ENCODE measurements at places on chromosomes 1 and 21. TPM values are rescaled to one million over a fixed set of nuclear protein-coding genes. Genes with fewer than 3 reads are reported as not detected.
A peak's percentile ranks its signal among the peaks of the same experiment; 100 is the strongest.

DNA sequence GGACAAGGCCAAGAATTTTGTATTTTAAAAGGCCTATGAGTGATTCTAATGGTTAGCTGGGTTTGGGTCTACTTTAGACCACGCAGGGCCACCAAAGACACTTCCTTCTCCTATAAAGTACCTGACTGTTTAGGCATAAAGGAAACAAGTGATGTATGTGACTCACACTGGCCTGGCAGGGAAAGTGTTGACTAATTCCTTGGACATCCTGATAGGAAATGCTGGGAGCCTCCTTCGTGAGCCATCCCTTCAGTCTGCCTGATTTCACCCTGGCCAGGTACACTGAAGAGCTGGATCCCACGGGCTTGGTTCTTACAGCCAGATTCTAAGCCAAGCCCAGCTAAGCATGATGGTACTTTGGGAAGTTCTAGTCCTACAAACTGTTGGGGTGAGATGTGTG lies 100.5 kb upstream of the HMGB4 start:
- DNase-seq = no peak

Gene MXRA8
- 0.17 TPM for total RNA-seq

- DNase-seq = no peak
Observed at GRCh38 chr1:66938613-66939012, 13.8 kb downstream of the MIER1 start.

DNA sequence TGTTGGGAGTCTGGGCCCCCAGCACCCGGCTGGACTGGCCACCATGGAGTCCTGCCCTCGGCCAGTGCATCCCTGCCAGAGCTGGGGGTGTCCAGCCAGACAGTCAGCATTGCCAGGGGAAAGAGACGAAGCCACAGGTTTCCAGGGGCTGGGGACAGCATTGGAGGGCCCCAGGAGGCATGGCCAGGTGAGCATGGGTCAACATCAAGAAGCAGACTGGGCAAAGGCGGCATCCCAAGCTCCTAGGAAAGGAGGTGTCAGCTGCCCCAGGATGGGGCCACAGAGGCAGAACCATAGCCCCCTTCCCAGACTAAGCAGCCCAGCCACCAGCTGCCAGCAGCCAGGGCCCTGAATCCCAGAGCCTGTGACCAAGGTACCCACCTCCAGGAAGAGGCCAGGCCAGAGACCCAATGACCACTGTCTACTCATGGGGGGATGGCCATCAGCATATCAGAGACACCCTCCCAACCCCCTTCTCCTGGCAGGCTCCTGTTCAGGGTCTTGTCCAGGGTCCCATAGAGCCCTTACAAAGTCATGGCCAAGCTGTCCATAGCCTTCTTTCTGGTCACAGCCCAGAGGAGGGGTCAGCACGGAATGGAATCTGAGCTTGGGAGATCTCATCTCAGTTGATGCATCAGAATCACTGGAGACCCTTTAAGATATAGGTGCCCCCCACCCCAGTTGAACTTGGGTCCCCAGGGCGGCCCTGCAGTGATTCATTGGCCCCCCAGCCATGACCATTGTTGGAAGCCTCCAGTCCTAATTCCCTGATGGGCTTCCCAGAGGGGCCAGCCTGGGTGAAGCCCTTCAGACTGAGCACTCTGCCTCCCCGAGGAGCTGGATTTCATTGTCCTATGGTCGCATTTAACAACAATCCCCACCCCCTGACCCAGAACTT lies 32.5 kb downstream of the WNT3A start:
- DNase-seq = no peak

DNA sequence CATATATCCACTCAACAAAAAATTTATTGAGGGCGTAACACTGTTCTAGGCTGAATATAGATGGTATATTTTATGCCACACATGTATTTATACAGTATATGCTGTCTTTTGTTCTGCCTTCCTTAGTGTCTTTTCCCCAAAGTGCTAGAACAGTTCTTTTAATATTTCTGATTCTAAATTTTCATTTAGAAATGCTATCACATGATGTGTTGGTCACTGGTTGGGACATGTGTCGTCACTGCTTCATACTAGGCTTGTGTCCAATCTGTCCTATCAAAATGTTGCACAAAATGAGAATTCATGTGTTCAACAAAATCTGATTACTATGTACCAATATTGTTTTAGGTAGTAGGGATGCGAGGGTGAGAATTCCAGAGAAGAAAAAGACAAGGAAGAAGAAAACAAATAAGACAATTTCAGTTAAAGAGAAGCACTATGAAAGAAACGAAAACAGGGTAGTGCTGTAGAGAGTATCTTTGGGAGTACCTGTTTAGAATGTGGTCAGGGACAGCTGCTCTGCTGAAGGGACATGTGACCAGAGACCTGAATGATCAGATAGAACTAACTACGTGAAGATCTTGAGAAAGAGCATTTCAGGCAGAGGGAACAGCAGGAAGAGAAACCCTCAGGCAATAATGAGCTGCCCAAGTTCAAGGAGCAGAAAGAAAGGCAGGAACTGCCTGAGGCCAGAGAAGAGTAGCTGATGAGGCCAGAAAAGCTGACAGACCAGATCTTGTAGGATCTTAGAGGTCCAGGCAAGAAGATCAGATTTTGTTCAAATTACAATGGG lies 1.3 kb downstream of the KMO start:
- DNase-seq = no peak

DNA sequence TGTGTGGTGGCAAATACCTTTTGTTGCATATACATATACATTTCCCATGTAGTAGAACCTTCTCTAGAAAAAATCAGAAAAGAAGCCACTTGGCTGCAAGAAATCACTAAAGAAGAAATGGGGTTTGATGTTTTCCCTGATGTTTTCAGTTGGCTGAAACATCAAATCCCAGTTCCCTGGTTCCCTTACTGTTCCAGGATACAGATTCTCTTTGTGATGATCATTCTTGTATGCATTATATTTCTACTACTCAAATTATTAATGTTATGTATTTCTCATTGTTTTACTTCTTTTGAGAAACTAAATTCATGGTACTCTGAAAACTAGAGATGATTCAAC lies 7.6 kb downstream of the RNU1-2 start:
- DNase-seq = no peak

GRCh38 chr1:226199971-226200370 lies 13.4 kb upstream of the ACBD3 start:
- no peak for DNase-seq

Gene PCSK9
- not detected for total RNA-seq

DNA sequence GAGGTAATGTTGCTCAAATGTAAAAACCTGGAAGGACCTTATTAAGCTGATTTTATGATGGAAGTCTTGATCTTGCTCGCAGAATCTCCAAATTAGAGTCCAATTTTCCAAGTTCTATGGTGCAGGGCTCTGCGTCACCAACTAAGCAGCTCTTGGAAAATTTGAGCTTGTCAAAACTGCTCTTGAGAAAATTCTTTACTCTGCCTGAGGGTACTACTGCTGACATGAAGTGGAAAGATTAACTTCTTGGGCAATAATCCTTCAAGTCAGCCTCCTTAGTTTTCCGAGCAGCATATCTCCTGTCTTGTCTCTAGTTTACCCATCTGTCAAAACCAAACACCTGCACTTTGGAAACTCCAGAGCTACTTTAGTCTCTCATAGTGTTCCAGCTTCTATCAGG lies 293.7 kb downstream of the KCTD3 start:
- no peak for DNase-seq

Gene LCE3D
- total RNA-seq = not detected

Gene CFAP141
- not detected for total RNA-seq

DNA sequence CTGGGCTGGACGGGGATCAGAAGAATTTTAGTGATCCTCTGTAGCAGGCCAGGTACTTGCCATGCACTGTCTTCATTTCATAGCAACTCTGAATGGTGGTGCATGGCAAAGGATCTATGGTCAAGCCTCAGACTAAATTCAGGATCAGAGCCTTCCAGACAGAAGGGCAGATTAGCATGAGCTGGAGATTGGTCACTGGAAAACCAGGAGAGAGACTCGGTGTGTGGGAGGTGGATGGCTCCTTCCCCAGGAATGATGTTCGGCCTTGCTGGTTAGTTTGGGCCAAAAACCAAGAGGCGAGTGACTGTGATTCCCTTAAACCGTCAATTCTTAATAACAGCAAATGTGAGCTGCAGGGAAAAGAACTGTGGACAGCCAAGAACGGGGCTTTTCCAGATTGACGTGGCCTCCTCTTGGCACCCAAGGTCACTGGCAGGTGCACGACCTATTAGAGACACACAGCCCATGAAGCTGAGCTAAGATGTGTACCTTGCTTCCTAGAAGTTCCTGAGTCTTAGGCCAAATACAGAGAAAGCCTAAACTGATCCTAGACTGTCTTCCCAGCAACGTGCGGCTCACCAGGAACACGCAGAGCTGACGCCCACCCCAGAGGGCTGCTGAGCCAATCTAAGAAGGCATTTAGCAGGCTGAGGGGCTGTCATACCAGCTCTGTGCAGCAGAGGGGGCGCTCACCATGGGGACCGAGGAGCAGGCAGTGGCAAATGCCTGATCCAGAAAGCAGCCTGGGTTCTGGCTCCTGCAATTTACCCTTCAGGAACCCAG lies 18.5 kb downstream of the ALDH4A1 start:
- peak; percentile 63 for DNase-seq

DNA sequence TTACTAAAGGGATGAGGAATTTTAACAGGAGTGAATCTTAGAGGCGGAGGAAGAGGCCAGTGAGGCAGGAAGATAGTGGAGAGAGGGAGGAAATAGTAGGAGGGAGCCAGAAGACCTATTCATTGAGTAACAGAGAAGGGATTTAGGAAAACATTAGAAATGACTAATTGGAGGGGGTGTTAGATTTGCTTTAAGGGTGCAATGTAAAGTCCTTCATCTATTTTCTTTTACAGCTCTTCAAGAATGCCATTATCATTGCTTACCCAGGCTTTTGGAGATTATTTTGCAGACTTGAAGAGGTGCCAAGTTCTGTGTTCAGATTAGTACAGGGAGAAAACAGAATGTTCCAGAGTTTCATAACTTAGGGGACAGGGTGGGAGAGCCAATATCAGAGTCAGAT lies 33.8 kb downstream of the OR10J1 start:
- DNase-seq = no peak

All from CD4-positive, CD25-positive, alpha-beta regulatory T cell (primary cell).